COR-L47 (cell line): ENCODE measurements at places on chromosomes 6 and 20.

DNA sequence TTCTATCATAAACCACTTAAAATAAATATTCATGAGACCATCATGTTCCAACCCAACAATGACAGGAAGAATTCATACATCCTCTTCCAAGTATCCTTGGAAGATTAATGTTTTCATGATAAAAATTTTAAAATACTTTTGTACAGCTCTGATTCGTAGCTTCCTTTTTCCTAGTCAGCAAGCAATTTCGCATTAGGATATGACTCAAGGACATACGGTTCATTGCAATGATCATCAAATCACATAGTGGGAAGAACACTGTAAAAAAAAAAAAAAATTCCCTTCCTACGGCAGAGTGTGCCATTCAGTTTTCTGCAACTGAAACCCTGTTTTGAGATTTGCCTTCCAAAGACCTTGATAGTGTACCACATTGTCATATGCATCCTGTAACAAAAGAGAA is 35.3 kb upstream of the GFOD1 start:
- DNase-seq = no peak

- DNase-seq = no peak
Observed at GRCh38 chr6:54474898-54475297, 166.7 kb downstream of the TINAG start.

GRCh38 chr20:7829031-7829430 is 111.2 kb downstream of the HAO1 start:
- DNase-seq = no peak

DNA sequence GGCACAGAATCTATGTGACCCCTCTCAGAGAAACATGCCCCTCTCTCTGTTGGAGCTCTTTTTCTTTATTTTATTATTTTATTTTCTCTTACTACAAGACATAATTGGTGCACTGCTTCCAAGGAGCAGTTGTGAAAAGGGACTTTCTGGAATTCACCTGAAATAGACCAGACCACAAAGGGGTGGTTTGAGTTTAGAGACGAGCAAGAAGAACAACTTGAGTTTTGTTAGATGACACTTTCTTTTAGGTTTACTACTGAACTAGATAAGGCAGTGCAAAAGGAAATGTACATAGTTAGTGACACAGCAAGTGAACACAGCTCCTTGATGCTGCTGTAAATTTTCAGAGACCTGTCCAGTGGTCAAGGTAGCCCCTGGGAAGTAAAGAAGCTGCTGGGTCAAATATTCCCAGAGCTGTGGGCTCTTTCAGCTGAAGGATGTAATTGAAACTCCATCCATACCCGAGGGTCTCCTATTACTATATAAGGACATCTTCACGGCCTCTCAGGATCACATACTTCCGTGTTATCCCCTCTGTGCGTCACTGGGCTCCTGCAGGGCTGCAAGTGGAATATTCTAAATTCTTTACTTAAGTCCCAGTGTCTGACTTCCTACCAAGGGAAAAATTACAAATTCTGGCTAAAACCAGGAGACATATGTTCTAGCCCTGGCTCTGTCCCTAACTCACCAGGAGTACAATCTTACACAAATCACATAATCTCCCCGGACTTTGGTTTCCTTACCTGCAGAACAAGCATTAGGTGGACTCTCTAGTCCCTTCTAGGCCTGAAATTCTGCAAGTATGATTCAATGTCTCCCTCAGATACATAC is 69.1 kb upstream of the ADTRP start:
- no peak for DNase-seq

- DNase-seq = no peak
Observed at GRCh38 chr20:53296025-53296424, 297.6 kb downstream of the ZNF217 start.

GRCh38 chr6:41445261-41445660 is 100.9 kb upstream of the FOXP4 start:
- no peak for DNase-seq

DNA sequence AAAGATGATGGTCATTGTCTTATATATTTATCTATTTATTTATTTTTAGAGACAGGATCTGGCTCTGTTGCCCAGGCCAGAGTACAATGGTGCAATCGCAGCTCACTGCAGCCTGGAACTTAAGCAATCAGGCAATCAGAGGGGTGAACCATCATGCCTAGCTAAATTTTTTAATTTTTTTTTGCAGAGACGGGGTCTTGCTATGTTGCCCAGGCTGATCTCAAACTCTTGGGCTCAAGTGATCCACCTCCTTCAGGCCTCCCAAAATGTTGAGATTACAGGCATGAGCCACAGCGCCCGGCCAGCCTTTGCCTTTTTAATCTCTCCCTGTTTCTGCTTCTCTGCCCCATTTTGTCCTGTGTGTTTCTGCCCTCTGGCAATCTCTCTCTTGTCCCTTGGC is 102.2 kb downstream of the NCR2 start:
- no peak for DNase-seq

GRCh38 chr6:8948733-8949132 is 513.4 kb upstream of the SLC35B3 start:
- DNase-seq = no peak

DNA sequence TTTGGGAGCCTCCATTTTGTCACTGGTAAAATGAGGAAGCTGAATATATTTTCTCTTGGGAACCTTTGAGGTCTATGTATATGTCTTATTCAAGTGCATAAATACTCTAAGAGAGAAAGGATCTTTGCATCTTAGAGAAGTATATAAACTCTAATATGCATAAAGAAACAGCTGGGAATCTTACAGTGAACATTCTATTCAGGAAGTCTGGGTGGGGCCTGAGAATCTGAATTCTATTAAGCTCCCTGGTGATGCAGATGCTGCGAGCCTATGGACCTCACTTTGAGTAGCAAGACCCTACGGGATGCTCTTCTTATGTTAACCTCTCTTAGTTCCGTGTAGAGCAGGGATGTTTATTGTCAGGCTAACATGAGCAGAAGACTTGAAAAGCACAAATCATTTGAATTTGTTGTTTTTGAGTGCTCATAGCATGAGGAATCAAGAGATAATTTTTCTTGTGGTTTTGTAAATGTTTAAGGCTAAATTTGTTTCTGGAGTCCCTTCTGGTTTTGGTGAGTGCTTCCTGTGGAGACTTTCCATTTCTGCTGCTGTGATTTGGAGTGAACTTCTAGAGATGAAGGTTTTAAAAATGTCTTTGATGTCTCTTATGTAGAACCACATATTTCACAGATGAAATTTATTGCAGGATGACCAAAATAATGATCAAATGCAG is 281.2 kb upstream of the JAG1 start:
- no peak for DNase-seq

DNA sequence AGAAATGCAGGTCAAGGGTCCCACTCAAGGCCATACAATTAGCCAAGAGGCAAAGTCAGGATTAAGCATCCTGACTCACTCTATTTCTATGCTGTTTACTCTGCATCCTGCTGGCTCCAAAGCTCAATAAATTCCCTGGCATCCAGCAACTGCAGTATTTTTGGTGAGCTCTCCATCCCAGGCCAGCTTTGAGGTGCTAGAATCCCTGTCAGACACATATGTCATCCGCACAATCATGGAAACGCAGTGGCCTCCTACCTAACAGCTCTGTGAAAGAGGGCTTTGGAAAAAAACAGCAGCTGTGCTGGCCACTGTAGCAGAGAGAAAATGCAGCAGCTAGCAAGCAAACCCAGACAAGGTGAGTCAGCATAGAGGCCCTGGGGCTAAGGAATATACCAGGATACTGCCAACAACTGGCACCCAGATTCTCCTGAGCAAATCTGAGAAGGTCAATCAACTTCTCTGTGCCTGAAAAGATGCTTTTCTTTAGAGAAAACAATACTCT is 58.4 kb downstream of the ANKEF1 start:
- no peak for DNase-seq

- no peak for DNase-seq
Observed at GRCh38 chr6:83092756-83093399, 25.4 kb downstream of the DOP1A start.

GRCh38 chr6:109339906-109340678 is 42.2 kb downstream of the CD164 start:
- DNase-seq = no peak

GRCh38 chr6:166599205-166599604 is 12.7 kb upstream of the RAMACL start:
- no peak for DNase-seq

GRCh38 chr6:111662072-111662793 is 56.6 kb upstream of the TRAF3IP2 start:
- no peak for DNase-seq

DNA sequence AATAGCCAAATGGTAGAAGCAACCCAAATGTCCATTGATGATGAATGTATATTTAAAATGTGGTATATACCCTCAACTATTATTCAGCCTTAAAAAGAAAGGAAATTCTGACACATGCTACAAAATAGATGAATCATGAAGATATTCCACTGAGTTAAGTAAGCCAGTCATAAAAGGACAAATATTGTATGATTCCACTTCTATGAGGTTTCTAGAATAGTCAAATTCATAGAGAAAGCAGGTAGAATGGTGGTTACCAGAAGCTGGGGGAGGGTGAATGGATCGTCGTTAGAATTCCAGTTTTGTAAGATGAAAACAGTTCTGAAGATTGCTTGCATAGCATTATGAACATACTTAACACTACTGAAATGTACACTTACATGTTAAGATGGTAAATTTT is 214.3 kb upstream of the MYLIP start:
- DNase-seq = no peak

DNA sequence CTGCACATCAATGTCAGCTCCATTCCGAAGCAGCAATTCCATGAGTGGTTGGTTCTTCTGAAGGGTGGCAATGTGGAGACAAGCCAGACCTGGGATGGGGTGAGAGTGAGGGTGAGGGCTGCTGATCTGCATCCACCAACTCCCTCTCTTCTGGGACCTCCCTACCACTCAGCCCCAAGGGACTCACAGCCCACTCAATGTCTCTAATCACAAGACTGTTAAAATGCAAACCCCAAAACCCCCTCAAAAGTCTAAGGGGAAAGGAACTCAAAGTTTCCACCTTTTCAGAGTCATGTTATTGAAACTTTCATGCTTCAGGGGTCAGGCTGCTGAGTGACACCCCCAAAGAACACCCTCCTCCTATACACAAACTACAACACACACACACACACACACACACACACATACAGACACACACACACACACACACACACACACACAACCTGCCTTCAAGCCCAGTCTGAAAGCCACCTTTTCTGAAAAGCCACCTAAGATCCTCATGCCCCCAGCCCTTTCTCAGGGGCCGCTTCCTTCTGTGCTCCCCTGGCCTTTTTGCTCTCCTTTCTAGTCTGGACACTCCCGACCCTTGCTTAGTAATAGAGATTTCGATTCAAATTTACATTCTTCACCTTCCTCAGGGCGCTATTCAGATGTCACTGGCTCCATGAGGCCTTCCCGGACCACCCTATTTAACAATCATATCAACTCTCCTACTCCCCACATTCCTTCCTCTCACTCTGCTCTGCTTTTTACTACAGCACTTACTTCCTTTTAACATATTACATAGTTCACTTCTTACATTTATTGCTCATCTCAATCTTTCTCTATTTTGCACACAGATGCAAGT is 3.3 kb upstream of the SLC35B2 start:
- DNase-seq = no peak

GRCh38 chr6:164640956-164641355 is 668.4 kb downstream of the C6orf118 start:
- peak; percentile 21 for DNase-seq

DNA sequence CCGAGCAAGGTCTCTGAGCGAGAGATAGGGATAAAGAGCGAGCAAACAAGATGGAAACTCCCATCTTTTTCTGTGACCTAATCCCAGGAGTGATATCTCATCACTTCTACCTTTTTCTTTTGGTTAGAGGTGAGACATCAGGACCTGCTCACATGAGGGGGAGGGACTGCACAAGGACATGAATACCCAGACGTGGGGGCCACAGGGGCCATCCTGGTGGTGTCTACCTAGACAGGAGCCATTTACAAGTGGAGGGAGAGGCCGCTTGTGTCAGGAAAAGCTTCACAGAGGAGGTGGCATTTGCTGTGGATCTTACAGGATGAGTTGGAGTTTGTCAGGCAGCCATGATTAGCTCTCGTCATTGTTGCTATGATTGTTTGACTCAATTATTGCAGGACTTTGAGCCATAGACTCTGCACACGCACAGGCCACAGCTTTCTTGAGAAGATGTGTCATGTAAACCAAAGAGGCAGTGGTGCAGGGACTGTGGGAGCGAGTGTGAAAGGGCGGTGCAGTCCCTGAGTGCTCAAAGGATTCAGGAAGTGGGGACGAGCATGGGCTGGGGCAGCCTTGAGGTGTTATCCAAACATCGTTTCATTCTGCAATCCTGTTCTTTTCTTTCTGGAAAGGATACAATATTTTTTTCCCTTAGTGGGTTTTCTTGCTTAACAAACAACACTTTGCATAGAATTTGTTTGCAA is 7.7 kb downstream of the NPEPL1 start:
- DNase-seq = no peak

DNA sequence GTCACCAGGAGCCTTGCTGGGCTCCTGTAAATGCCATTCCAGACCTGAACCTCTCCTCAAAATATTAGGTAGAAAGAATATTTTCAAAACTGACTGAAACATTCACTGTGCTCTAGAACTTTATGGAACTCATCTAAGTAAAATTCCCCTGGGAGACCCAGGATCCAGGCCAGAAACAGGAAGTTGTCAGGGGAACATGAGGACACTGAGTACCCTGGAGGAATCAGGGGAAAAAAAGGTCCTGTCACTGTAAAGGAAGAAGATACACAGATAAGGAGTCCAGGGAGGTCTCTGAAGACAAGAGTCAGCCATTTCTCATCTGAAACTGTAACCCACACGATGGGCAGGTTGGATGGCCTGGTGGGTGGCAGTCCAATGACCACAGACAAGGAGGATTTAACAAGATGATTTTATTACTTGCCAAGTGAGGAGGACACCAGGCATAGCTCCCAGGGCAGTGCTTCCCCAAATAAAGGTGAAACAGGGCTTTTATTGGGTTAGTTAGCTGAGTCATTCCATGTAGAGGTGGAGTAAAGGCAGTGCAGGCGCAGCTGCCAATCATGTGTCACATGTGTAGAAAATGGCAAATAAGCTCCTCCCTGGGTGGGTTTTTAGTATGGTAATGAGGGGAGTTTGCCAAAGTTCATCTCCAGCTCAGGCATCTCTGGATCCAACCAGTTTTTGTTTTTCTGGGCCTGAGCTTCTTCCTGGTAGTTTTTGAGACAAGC is 138.5 kb downstream of the RCAN2 start:
- DNase-seq = no peak

DNA sequence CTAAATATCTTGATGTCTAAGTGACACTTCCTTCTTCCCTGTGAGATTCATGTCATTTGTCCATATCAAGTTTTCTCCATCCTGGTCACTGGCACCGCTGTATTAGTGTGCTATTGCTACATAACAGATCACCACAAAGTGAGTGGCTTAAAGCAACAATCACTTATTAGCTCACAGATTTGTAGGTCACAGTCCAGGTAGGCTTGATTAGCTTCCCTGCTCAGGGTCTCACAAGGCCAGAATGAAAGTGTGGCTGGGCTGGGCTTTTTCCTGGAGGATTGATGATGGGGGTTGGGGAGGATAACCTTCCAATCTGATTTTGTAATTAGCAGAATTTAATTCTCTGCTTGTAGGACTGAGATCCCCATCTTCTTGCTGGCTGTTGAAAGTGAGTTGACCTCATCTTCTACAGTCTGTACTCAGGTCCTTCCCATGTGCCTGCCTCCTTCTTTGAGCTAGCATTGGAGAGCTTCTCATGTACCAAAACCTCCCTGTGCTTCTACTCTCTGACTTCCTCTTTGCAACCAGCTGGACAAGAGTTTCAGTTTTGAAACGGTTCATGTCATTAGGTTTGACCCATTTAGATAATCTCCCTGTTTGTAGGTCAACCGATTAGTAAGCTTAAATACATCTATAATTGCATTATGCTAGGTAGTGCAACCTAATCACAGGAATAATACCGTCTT is 152.4 kb upstream of the MAN1A1 start:
- no peak for DNase-seq

GRCh38 chr6:10259671-10260070 is 155.2 kb downstream of the TFAP2A start:
- DNase-seq = no peak

- DNase-seq = no peak
Observed at GRCh38 chr6:34890533-34890925, 1.5 kb downstream of the ANKS1A start.
